NCI-H524 treated with DMSO at 0.1 percent for 48 hours (cell line): ENCODE measurements at places on chromosomes 13 and 19.

- no peak for DNase-seq
Measured at GRCh38 chr19:48108997-48109782, 1.4 kb downstream of the PLA2G4C start.

- DNase-seq, result no peak
Measured at GRCh38 chr19:39846678-39847486, 703 bp upstream of the FBL start.

GRCh38 chr19:47704024-47704423 is 9.2 kb upstream of the EHD2 start:
- DNase-seq, result no peak

GRCh38 chr19:8210421-8211101 is 1.4 kb downstream of the CERS4 start:
- no peak for DNase-seq

DNA sequence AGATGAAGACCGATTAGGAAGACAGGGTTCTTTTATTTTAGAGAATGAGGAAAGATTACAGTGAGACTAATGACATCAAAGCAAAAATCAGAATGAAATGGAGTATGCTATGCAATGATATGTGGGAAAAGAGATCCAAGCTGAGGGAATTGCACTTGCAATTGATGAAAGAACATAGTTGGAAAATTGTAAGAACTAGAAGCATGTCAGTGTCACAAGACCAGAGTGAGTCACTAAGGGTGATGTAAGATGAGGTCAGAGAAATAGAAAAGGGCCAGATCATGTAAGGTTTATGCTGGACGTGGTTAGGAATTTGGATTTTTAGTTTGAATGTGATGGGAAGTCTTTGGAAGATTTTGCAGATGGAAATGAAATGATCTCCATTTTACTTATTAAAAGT is 1937.3 kb downstream of the OLFM4 start:
- DNase-seq, result no peak

GRCh38 chr19:39138221-39139211 is 12.9 kb downstream of the PAK4 start:
- peak; percentile 69 for DNase-seq
